ENCODE measurements at places on chromosomes 12 and 14.

GRCh38 chr14:69827560-69827959, 30.5 kb upstream of the SLC10A1 start:
- no peak for DNase-seq

- DNase-seq: no peak
These were observed 179.4 kb upstream of the BCL2L14 start for GRCh38 chr12:11891346-11891745.

GRCh38 chr12:10952645-10953044, 13.6 kb upstream of the TAS2R14 start:
- no peak for DNase-seq

DNA sequence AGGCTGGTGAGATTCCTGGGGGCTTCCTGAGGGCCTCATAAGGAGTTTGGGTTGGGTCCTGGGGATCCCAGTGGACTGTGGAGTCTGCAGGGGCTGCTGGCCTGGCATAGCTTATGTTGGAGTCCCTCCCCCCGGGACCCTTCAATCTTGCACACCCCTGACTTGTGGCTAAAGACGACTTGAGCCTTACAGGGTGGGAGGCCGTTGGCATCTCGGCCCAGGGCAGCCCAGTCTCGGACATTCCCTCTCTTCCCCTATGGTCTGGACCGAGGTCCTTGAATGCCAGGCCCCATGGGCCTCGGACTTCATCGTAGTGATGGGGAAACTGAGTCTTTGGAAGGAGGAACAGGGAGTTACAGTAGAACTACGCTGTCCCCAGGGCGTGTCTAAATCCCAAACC, 12.5 kb downstream of the RTL1 start:
- no peak for DNase-seq

DNA sequence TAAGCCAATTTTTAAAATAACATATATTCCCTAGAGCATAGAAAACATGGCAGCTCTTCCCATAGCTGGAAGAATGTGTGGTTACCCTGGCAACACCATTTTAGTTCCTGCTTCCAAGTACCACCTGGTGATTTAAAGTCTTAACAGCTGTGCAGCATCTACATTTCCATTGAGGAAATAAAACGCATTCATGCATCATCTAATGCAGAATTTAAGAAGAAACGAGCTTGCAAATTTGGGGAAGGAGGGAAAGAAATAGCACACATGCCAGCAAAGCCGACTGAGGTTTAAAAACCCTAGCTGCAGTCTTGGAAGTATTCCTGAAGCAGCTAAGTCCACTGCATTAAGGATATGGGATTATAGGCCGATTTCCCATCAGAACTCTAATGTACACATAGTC, 22.8 kb upstream of the SLC38A2 start:
- DNase-seq: no peak

DNA sequence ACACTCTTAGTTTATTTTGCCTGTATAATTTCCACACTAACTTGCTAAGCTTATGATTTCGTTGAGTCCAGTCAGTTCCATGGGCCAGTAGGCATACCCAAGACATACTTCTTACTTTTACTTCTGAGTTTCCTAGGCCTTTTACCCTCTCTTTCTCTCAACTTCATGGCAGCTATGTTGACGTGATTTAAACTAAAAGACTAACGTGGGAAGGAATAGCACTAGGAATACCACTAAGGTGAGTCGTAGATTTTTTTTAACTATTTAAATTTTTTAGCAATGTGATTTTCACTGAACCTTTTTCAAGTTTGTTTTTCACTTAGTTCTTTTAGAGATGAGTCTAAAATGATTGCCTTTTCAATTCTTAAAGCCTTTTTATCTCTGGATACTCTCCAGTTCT, 793.5 kb upstream of the NOVA1 start:
- DNase-seq: no peak

GRCh38 chr12:7289743-7290142, 14.1 kb upstream of the ACSM4 start:
- no peak for DNase-seq

DNA sequence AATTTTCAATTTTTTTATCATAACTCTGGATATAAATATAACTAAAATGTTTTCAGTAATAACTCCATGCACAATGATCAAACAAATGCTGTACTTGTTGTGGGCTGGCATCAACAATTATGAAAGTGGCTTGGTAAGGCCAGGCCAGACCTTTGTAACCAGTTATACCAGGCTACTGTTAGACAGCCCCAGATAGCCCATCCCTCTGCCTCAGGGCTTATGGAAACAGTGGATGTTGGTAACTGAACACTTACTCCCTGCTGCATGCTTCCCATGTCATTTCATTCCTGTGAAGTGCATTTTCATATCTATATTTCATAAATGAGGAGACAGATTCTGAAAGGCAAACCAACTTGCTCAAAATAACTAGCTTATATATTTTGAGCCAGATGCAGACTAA, 195.0 kb downstream of the SYT1 start:
- no peak for DNase-seq

DNA sequence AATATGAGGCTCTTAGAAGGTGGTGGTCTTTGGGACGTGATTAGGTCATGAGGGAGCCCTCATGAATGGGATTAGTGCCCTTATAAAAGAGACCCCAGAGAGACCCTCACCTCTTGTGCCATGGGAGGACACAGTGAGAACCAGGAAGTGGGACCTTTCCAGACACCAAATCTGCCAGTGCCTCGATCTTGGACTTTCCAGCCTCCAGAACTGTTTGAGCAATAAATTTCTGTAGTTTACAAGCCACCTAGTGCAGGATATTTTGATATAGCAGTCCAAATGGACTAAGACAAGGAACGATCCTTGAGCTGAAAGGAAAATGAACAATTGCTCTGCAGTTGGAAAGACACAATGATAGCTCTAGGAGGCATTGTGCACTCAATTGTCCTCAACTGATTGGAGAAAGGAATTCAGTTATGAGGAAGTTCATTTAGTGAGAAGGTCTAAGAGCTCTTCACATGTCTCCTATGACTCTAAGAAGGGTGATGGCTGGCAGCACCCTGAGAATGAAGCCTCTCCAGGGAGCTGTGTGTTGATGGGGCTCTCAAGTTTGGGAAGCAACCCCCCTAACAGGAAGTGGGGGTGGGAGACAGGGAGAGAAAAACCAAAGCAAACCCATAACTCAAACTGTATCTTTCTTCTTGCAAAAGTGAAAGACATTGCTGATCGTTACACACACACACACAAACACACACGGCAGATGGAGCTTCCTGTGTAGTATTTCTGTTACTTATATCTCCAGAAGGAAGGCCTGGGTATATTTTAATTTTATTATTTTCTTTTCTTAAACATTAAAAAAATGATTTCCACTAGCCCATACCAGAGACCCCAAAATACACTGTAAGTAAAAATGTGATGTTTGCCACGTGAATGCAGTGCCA, 21.0 kb downstream of the CHST11 start:
- DNase-seq: no peak

GRCh38 chr12:22624870-22625761, at the start of gene ETNK1:
Gene ETNK1, plus strand, starts transcription at chr12:22625171. Its CDS starts 260 bp downstream, at chr12:22625431.
- DNase-seq: peak; percentile 60

- DNase-seq: no peak
These were observed 16.9 kb downstream of the BRF1 start for GRCh38 chr14:105283899-105284298.

- no peak for DNase-seq
These were observed 131.1 kb downstream of the CACNA1C start for GRCh38 chr12:2183556-2184541.

- no peak for DNase-seq
These were observed 811 bp downstream of the ACYP1 start for GRCh38 chr14:75063013-75063412.

- no peak for DNase-seq
These were observed 635 bp downstream of the LTA4H start for GRCh38 chr12:96034621-96035282.

- DNase-seq: no peak
These were observed 93.9 kb upstream of the DCN start for GRCh38 chr12:91276509-91276908.

DNA sequence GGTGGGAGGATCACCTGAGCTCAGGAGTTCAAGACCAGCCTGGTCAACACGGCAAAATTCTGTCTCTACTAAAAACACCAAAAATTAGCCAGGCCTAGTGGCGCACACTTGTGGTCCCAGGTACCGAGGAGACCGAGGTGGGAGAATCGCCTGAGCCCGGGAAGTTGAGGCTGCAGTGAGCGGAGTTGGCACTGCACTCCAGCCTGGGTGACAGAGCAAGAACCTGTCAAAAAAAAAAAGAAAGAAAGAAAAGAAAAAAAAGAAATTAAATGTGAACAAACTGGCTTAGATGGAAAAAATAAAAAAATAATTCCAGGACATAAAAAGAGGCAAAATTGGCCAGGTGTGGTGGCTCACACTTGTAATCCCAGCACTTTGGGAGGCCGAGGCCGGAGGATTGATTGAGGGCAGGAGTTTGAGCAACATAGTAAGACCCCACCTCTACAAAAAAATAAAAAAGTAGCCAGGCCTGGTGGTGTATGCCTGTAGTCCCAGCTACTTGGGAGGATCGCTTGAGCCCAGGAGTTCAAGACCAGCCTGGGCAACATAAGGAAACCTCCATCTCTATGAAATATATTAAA, 3.5 kb downstream of the TMEM119 start:
- no peak for DNase-seq

DNA sequence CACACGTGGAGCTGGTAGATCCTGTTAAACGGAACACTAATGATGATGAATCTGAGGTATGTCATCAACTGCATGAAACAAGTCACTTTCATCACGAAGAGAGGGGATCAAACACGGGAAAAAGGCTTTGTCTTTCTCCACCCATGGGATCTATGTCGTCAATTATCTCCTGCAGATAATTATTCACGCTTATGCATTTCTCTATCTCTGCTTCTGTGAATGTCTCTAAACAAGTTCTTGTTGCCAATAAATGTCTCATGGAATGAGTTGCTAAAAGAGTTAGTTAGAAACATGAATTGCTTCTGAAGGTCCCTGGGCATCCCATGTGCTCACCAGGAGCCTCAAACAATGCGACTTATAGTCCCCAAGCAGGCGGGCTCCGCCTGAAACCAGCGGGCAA, 1228.2 kb upstream of the TMEM132C start:
- no peak for DNase-seq

GRCh38 chr12:131637986-131638385, 72.9 kb upstream of the SFSWAP start:
- no peak for DNase-seq

- no peak for DNase-seq
These were observed 50.0 kb downstream of the SPRING1 start for GRCh38 chr12:116687888-116688287.

DNA sequence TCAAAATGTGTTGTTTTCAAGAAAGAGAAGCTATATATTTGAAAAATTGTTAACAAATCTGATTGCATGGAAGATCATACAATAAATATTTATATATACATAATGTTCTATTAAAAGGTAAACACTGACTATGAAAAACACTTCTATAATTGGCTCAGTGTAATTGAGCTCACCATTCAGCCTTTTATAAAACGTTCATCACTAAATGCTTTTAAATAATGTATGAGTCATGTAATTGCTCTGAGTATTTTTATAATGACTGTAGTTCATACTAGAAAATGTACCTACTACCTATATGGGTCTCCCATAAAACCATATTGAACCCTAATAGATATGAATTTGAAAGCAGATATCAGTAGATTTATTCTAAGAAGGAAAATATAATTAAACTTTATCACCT, 240.4 kb upstream of the MGAT4C start:
- no peak for DNase-seq

- peak; percentile 40 for DNase-seq
These were observed 5.1 kb upstream of the PSMA3 start for GRCh38 chr14:58239244-58240195.

- no peak for DNase-seq
These were observed 12.5 kb downstream of the BTG1 start for GRCh38 chr12:92133171-92133570.

DNA sequence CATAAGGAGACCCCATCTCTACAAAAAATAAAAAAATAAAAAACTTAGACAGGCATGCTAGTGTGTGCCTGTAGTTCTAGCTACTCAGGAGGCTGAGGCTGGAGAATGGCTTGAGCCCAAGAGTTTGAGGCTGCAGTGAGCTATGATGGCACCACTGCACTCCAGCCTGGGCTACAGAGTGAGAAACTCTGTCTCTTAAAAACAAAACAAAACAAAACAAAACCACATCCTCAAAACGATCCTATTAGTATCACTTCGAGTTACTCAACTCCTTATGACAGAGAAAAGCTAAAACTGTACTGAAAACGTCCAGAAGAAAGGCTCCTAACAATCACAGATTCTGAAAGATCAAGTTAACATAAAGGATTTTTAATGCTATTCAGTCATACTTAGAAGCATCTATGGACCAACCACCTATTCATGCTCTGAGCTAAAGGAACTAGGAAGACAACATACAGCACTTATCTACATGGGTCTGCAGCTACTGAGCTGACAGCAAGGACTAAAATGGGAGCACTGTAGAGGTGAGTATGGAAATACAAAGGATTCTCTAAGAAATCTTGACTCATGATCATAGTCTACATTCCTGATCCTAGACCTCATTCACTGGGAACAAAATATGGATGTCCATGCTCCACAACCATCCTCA, 75.3 kb upstream of the DUSP6 start:
- peak; percentile 2 for DNase-seq

DNA sequence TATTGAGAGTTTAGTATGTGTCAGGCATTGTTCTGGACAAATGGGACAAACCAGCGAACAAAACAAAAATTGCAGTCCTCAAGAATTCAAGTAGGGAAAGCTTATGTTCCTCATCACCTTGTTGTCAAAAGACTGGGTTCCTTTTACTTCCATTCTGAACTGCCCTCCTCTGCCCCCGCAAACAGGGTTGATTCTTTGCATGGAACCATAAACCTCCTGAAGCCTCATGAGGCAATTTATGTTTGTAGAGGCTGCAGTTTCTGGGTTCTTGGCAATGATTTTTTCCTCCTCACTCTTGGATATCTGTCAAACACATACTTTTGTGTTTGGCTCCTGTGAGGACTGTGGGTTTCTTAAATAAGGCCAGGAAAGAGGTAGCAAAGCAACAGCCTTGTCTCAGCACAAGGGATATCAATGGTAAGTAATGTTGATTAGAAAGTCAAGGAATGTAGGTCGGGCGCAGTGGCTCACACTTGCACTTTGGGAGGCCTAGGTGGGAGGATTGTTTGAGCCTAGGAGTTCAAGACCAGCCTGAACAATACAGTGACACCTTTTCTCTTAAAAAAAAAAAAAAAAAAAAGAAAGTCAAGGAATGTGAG, 13.9 kb downstream of the COPZ1 start:
- DNase-seq: no peak

- DNase-seq: no peak
These were observed 2.0 kb upstream of the ACTN1 start for GRCh38 chr14:68981139-68981538.

GRCh38 chr12:62724947-62725451, 210.0 kb downstream of the PPM1H start:
- DNase-seq: no peak

- DNase-seq: peak; percentile 51
These were observed 11.7 kb upstream of the NFKBIA start for GRCh38 chr14:35416108-35416750.

Measured in NK-92 treated with Interleukin-12 subunit alpha and Interleukin-12 subunit beta, amount 100 ng/mL, for 24 hours (cell line).